ENCODE measurements at places on chromosomes 3 and 15. TPM values are rescaled to one million over a fixed set of nuclear protein-coding genes. Genes with fewer than 3 reads are reported as not detected.

Gene GXYLT2
- 35.7 TPM for total RNA-seq

Gene MAP6D1
- not detected for total RNA-seq

Gene RASGRP1
- total RNA-seq, result 2.4 TPM

Gene ADAMTSL3
- 6.2 TPM for total RNA-seq

Gene SLC22A13
- 0.77 TPM for total RNA-seq

Gene LRCH3
- 38.5 TPM for total RNA-seq

Gene CCK
- not detected for total RNA-seq

Gene FBXO40
- not detected for total RNA-seq

Gene EDEM1
- total RNA-seq, result 39.2 TPM

Gene PYGO1
- total RNA-seq, result 11.8 TPM

- no peak for DNase-seq
- H3K27ac ChIP-seq, result no peak overlapping the region
- H3K4me3 ChIP-seq, result no peak overlapping the region
- H3K27me3 ChIP-seq, result no peaks in the 10 kb centered on the region
Observed at GRCh38 chr3:53856964-53857363, 10.6 kb downstream of the IL17RB start.

- no peak for DNase-seq
- H3K27ac ChIP-seq, result peak overlapping the region; percentile 55
- no peaks in the 10 kb centered on the region for H3K27me3 ChIP-seq
- no peaks in the 10 kb centered on the region for H3K36me3 ChIP-seq
- H3K4me1 ChIP-seq, result peaks cover 14% of the 10 kb centered on the region
- no peak overlapping the region for H3K4me3 ChIP-seq
Observed at GRCh38 chr15:98865397-98866339, 141.9 kb downstream of the PGPEP1L start.

DNA sequence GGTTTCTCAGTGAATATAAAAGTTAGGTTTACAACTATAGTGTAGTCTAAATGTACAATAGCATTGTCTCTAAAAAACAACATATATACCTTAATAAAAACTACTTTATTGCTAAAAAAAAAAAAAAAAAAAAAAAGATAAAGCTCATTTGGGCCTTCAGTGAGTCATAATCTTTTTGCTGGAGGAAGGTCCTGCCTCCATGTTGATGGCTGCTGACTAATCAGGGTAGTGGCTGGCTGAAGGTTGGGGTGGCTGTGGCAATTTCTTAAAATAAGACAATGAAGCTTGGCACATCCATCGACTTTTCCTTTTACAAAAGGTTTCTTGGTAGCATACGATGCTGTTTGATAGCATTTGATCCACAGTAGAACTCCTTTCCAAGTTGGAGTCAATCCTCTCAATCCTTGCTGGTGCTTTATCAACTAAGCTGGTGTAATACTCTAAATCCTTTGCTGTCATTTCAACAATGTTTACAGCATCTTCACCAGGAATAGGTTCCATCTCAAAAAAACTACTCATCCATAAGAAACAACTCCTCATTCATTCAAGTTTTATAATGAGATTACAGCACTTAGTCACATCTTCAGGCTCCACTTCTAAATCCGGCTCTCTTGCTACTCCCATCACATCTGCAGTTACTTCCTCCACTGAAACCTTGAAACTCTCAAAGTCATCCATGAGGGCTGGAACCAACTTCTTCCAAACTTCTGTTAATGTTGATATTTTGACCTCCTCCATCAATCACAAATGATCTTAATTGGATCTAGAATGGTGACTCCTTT lies 13.3 kb downstream of the ZNF280D start:
- no peaks in the 10 kb centered on the region for H3K4me1 ChIP-seq
- H3K36me3 ChIP-seq, result no peaks in the 10 kb centered on the region
- H3K27me3 ChIP-seq, result no peaks in the 10 kb centered on the region
- DNase-seq, result no peak

- H3K4me1 ChIP-seq, result peaks cover 35% of the 10 kb centered on the region
- DNase-seq, result peak; percentile 85
- no peak overlapping the region for H3K4me3 ChIP-seq
- H3K27ac ChIP-seq, result peak overlapping the region; percentile 88
- no peaks in the 10 kb centered on the region for H3K27me3 ChIP-seq
Observed at GRCh38 chr3:149299938-149300801, 33.3 kb downstream of the TM4SF18 start.

GRCh38 chr15:48671103-48672022 lies 25.9 kb upstream of the FBN1 start:
- no peaks in the 10 kb centered on the region for H3K4me1 ChIP-seq
- H3K27ac ChIP-seq, result no peak overlapping the region
- no peak for DNase-seq
- no peaks in the 10 kb centered on the region for H3K27me3 ChIP-seq
- H3K4me3 ChIP-seq, result no peak overlapping the region

DNA sequence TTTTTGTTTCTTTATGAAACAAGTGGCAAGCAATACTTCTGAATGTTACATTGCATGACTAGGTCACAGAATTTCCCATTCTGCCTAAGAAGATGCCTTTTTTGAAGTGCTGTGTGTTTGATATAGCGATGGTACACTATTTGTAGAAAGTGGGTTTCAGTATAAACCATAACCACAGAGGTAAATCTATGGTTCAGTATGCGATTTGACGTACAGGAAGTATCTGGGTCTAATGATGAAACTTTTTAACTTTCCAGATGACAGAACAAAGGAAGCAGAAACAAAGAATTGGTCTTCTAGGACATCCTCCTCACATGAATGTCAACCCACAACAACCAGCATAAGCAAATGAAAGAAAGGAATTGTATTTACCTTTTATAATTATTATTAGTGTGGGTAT lies 133.4 kb upstream of the BHLHE40 start:
- H3K36me3 ChIP-seq, result no peaks in the 10 kb centered on the region
- DNase-seq, result no peak
- no peak overlapping the region for H3K4me3 ChIP-seq
- H3K27me3 ChIP-seq, result no peaks in the 10 kb centered on the region
- H3K27ac ChIP-seq, result no peak overlapping the region

GRCh38 chr3:153232851-153233271 lies 70.8 kb downstream of the RAP2B start:
- H3K27me3 ChIP-seq, result no peaks in the 10 kb centered on the region
- no peak for DNase-seq
- peak overlapping the region; percentile 36 for H3K27ac ChIP-seq

DNA sequence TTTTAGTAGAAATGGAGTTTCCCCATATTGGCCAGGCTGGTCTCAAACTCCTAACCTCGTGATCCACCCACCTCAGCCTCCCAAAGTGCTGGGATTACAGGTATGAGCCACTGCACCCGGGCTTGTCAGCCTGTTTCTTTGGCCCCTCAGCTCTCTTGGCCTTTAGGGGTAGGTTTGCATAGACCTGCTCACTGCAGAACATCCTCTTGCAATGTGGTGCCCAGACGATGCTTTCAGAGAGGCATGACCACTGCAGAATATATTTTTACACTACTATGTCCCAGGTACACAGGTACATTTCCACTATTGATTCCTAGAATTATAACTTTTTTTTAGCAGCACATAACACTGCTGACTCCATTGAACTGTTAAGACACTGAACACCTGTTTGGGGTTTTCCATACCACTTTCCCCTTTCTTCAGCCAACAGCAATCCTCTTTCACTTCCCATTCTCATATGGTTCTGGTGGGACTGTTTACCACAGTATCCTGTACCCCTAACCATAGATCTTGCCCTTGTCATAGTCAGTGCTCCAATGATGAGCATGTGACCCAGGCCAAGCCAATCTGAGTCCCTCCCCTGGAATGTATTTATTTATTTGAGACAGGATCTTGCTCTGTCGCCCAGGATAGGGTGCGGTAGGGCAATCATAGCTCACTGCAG lies 21.1 kb downstream of the CCDC32 start:
- no peak for DNase-seq
- H3K4me1 ChIP-seq, result no peaks in the 10 kb centered on the region
- H3K36me3 ChIP-seq, result no peaks in the 10 kb centered on the region
- H3K27me3 ChIP-seq, result no peaks in the 10 kb centered on the region

DNA sequence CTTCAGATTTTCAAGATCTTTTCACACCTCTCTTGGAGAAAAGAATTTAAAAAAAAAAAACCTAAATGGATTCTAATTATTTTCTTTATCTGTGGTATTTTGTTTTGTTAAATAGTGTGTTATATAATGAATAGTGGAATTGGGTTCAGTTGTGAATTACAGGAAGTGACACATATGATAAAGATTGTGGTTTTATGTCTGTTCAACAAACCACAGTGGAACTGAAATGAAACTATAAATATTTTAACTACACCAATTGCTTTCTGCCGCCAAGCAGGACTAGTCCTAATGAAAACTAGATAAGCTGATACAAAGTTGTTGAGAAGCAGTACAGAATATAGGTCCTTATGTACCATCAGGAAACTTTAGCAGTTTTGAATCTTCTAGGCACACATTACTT lies 121.6 kb downstream of the UBE2E2 start:
- no peak overlapping the region for H3K27ac ChIP-seq
- H3K4me3 ChIP-seq, result no peak overlapping the region
- H3K36me3 ChIP-seq, result no peaks in the 10 kb centered on the region
- H3K27me3 ChIP-seq, result no peaks in the 10 kb centered on the region

- H3K4me1 ChIP-seq, result no peaks in the 10 kb centered on the region
- no peak overlapping the region for H3K27ac ChIP-seq
- H3K4me3 ChIP-seq, result no peak overlapping the region
Observed at GRCh38 chr15:37009288-37009687, 91.1 kb downstream of the MEIS2 start.

- no peak for DNase-seq
- no peak overlapping the region for H3K27ac ChIP-seq
- H3K27me3 ChIP-seq, result no peaks in the 10 kb centered on the region
- no peaks in the 10 kb centered on the region for H3K4me1 ChIP-seq
Observed at GRCh38 chr3:23301819-23302218, 98.7 kb downstream of the UBE2E2 start.

GRCh38 chr3:150149651-150150051 lies 179.0 kb upstream of the PFN2 start:
- no peak overlapping the region for H3K4me3 ChIP-seq
- peak; percentile 14 for DNase-seq
- H3K27ac ChIP-seq, result no peak overlapping the region
- no peaks in the 10 kb centered on the region for H3K36me3 ChIP-seq
- H3K27me3 ChIP-seq, result no peaks in the 10 kb centered on the region
- peaks cover 6% of the 10 kb centered on the region for H3K4me1 ChIP-seq

- no peak for DNase-seq
- H3K4me3 ChIP-seq, result no peak overlapping the region
- no peaks in the 10 kb centered on the region for H3K27me3 ChIP-seq
Observed at GRCh38 chr3:126851382-126851781, 131.5 kb upstream of the PLXNA1 start.

GRCh38 chr15:90664650-90665287 lies 52.4 kb upstream of the BLM start:
- H3K27me3 ChIP-seq, result no peaks in the 10 kb centered on the region
- H3K4me1 ChIP-seq, result peaks cover 3% of the 10 kb centered on the region
- no peak overlapping the region for H3K4me3 ChIP-seq
- DNase-seq, result no peak

GRCh38 chr3:25040748-25041147 lies 387.3 kb upstream of the RARB start:
- peaks cover 38% of the 10 kb centered on the region for H3K4me1 ChIP-seq
- no peaks in the 10 kb centered on the region for H3K36me3 ChIP-seq
- no peak for DNase-seq
- H3K4me3 ChIP-seq, result no peak overlapping the region
- H3K27ac ChIP-seq, result no peak overlapping the region
- no peaks in the 10 kb centered on the region for H3K27me3 ChIP-seq

All from hepatocyte (in vitro differentiated cells).